ENCODE measurements at places on chromosomes 13 and 19.

DNA sequence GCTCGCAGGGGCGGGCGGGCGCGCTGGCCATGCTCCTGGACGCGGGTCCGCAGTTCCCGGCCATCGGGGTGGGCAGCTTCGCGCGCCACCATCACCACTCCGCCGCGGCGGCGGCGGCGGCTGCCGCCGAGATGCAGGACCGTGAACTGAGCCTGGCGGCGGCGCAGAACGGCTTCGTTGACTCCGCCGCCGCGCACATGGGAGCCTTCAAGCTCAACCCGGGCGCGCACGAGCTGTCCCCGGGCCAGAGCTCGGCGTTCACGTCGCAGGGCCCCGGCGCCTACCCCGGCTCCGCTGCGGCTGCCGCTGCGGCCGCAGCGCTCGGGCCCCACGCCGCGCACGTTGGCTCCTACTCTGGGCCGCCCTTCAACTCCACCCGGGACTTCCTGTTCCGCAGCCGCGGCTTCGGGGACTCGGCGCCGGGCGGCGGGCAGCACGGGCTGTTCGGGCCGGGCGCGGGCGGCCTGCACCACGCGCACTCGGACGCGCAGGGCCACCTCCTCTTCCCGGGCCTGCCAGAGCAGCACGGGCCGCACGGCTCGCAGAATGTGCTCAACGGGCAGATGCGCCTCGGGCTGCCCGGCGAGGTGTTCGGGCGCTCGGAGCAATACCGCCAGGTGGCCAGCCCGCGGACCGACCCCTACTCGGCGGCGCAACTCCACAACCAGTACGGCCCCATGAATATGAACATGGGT lies 599 bp downstream of the ZIC2 start:
- DNase-seq = no peak

DNA sequence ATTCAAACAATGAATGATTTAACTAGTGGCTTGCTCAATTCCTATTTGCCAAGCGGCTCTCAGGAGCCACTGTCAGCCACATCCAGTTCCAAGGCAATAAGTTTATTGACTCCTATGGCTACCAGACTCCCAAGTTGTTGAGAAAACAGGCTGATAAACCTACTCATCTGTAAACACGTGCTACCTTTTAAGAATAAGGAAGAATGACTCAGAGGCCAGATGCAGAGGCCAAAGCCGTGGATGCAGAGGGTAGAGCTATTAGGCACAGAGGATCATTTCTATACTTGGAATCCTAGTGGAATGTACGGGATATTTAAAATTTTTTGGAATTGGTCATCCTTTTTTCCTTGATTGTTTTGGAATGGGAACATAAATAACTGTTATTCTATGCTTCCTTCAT lies 1921.1 kb downstream of the OLFM4 start:
- no peak for DNase-seq

DNA sequence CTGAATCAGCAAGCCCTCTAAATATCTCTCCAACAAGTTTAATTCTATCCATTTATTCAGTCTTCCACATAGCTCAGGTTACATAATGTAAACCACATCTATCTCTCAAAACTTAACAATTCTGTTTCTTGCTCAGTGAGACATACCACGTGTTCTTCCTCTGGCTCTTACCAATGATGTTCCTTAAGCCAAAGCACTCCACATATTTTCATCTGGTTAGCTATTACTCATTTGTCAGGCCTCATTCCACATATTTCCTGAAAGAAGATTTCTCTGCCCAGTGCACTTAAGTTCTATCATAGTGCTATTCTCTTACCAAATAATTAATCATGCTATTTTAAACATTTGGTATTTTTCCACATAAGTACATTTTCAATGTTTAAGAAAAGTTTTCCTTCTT lies 403.3 kb upstream of the ATXN8OS start:
- DNase-seq = no peak

DNA sequence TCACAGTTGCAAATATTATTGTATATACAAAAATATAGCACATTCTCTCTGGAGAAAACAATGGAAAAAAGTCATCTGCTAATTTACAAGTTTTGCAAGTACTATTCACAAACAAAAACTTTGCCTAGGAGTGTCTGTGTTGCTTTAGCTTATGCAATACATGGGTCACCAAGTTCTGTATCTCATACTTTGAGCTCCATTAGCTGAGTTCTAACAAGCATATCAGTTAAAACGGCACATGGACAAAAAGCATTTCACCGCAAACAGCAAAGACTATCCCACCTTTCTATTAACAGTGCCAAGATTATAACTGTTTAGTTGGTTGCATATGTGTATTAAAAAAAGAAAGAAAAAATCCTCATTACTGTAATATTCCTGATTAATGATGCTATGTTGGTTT lies 4.6 kb downstream of the SPRY2 start:
- no peak for DNase-seq

- DNase-seq = no peak
These were observed 57.8 kb upstream of the TPP2 start for GRCh38 chr13:102538938-102539337.

All from Panc1 (cell line).